Stimulated activated CD8-positive, alpha-beta memory T cell treated with anti-CD3 and anti-CD28 coated beads, Interleukin-15, amount 100 ng/mL, for 24 hours (primary cell): ENCODE measurements at places on chromosomes 2 and 18.

GRCh38 chr2:73921581-73921980 is 5.1 kb upstream of the DGUOK start:
- no peak for DNase-seq

GRCh38 chr2:42046819-42047487 is 868 bp upstream of the PKDCC start:
- DNase-seq, result no peak

DNA sequence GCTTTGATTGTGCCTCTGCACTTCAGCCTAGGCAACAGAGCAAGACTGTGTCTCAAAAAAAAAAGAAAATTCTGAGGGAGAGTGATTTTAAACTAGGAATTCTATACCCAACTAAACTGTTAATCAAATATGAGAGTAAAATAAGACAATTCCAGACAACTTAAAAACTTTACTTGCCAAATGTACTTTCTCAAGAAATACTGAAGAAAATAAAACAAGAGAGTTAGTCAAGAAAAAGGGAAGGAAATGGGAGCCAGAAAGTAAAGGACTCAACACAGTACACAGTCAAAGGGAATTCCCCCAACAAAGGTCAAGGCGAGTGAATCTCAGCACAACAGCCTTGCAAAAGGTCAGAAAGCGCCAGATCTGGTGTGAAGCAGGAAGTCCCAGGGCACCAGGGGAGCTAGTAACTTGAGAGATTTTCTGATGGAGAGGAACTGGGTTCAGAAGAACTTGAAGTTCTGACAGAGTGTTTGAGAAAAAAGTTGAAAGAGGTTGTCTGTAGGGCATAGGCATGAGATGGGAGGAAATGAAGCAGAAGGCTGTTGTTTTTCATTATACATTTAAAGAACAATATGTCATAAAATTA is 22.6 kb upstream of the TBC1D8 start:
- no peak for DNase-seq

- DNase-seq, result no peak
These were observed 233.1 kb upstream of the MEX3C start for GRCh38 chr18:51430538-51430937.

- no peak for DNase-seq
These were observed 108.5 kb upstream of the THOC1 start for GRCh38 chr18:376311-376710.

DNA sequence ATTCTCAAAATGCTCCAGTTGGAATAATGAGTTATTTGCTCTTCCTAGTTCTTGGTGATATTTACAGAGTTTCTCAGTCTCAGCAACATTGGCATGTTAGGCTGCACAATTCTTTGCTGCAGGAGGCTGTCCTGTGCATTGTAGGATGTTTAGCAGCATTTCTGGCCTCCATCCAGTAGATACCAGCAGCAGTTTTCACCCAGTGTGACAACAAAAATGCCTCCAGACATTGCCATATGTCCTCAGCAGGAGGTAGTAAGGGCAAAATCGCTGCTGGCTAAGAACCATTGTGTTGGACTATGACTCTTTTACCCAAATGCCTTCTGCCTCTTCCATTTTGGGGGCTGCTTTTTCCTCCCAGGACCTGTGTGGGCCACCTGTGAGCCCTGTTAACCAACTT is 50.4 kb downstream of the PAX8 start:
- DNase-seq, result no peak

DNA sequence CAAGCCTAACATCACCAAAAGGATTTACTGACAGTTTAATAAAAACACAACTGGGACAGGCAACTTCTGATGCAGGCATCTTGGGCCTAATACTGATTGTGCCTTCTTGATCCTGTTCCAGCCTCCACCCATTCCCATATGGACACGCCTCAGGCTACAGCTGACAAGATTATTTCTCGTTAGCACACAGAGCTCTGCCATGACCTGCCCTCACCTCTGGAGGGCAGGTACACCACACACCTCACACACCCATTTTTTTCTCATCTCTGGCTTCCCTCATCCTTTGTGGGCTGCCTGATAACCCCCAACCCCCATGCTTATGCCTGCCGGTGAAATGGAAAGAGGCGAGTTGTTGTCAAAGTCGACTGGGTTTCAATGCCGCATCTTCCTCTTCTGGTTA is 147.0 kb downstream of the ANTXR1 start:
- no peak for DNase-seq

DNA sequence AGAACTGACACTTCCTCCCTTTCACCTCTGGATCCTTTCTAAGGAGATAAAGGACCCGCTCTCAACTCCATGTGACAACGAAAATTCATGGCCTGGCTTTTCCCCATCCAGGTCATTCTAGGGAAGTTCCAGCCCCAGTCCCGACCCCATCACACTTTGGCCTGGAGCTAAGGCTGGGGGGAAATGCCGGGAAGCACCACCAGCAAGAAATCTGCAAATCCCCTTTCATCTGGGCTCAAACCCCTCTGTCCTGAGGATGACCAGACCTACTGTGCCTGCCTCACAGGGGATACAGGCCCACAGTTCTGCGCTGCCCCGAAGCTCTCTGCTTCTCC is 1.3 kb downstream of the SIX2 start:
- no peak for DNase-seq

DNA sequence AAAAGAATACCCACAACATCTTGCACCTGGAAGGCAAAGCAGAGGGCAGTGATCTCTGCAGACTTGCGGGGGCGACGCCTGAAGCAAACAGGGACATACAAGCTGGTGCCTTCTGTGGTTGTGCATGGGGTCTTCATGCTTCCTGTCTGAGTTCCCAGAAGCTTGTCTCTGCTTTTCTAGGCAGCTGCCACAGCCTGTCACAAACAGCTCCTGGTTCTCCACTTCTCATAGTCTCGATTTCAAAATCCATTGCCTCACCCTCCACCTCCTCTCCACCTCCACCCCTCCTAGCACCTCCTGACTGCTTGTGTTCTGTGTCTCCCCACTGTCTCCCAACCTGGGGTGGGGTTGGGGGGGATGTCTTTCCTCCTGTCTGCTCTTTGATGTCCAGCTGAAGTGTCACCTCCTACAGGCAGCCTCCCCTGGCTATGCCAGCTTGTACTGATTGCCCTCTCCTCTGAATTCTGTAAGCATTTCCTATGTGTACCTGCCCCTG is 1.7 kb upstream of the PROC start:
- DNase-seq, result no peak

- DNase-seq, result no peak
These were observed 136.7 kb upstream of the CXCR4 start for GRCh38 chr2:136254681-136255080.

DNA sequence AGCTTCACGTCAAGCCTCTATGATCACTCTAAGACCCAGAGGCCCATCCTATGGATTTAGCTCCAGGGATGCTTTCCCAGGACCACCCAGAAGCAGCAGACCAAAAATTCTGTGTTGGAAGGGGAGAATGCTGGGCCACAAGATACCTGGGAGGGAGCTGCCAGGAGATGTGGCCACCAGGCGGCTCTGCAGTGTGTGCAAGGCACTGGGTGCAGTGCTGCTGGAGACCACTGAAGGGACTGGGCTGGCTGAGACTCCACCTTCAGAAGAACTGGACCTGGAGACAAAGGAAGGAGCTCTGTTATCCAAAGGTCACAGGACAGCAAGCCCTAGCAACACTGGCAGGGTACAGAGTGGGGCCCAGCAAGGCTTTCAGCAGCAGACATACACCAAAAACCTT is 34.0 kb downstream of the KANSL3 start:
- no peak for DNase-seq

DNA sequence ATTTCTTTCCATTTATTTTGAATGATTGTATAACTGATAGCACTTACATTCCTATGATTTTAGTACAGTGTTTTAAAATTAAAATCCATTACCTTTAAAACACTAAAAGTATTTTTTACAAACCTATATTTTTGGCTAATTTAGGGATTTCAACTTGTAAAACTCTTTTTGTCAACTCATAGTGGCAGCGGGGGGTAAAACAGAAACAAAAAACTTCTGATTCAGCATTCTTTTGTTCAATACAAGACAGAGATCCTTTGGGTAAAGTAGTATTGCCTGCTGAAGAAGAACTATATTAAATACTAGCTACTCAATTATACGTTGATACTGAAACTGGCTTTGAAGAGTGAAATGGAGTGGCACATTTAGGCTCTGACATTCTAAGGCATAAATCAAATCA is 437.4 kb upstream of the CDH19 start:
- no peak for DNase-seq

DNA sequence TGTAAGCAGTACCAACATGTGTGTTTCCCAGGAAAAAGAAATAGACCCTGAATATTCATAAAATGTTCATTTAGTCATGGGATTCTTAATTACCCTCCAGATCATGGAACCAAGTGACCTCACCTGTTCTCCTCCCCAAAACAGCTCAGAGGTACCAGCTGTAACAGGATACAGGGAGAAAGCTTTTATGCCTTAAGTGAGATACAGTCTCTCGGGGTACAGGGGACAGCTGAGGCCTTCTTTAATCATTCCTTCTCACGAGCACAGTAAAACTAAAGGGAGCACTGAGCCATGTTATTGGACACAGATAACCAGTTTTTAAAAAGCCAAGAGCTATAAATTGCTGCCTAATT is 16.6 kb downstream of the EPHA4 start:
- no peak for DNase-seq

GRCh38 chr2:1819419-1819818 is 75.1 kb upstream of the PXDN start:
- no peak for DNase-seq

DNA sequence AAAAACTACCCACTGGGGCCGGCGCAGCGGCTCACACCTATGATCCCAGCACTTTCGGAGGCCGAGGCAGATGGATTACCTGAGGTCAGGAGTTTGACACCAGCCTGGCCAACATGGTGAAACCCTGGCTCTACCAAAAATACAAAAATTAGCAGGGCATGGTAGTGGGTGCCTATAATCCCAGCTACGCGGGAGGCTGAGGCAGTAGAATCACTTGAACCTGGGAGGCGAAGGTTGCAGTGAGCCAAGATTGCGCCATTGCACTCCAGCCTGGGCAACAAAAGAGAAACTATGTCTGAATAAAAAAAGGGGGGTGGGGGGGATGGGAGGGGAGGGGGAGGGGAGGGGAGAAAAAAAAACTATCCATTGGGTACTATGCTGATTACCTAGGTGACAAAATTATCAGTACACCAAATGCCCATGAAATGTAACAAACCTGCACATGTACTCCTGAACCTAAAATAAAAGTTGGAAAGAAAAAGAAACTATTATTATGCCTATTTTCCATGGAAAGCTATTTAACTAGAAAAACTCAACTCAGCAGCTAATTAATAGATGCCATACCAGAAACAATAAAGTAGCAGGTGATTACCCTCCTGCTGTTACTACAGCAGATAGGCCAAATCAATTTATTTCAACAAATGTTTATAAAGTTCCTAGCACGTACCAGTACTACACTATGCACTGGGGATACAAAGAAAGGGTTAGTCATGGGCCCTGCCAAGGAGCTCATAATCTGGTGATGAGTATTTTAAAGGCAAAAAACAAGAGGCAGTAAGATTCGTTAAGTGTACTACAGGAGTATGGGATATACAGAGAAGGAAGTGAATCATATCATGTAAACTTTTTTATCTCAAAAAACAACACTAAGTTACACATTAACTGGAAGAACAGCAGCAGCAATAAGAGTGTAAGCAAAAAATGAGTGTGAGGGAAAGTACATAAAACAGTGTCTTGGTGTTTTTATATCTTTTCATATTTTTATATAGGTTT is 112.8 kb upstream of the SLC39A10 start:
- DNase-seq, result no peak

GRCh38 chr2:177239932-177240630 is 24.4 kb downstream of the NFE2L2 start:
- DNase-seq, result no peak

GRCh38 chr18:57997820-57998219 is 46.2 kb upstream of the NEDD4L start:
- no peak for DNase-seq

GRCh38 chr2:151657667-151658076 is 76.6 kb downstream of the NEB start:
- no peak for DNase-seq

GRCh38 chr18:24368749-24369148 is 28.9 kb downstream of the OSBPL1A start:
- no peak for DNase-seq

DNA sequence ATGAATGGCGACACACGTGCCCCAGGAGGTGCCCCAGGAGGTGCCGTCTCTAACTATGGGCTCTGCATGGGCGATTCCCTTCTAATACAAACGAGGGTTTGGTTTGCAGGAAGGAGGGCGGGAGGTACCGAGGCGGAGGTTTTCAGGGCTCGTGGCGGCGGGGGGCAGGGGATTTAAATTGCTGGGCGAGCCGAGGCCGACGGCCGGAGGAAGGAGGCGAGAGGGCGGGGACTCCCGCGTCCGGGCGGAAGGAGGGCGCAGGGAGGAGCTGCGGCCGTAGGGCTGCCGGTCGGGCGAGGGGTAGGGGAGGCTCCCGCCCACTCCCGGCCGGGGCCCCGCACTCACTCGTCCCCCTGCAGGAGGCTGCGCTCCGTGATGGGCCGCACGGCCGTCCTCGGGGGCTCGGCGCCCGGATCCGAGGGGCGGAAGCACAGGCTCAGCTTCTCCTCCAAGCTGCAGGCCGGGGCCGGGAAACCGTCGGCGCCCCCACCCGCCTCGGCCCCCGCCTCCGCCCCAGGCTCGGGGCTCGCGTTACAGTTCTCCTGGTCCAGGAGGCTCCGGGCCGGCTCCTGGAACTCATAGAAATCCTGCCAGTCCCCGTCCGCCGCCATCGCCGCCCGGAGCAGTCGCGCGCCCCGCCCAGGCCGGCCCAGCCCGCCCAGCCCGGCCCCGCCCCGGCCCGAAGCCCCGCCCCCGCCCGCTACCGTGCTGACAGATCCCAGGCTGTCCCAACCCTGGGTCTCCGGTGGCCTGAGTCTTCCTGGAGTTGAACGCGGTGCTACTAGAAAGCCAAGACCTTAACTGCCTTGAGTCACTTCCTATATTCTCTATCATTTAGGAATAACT is at the start of gene FEZ2:
Gene FEZ2, minus strand, starts transcription at position 637 of the 846 bp plus-strand sequence. Its CDS starts 26 bp downstream, at position 611.
- DNase-seq, result peak; percentile 40
